Hematopoietic multipotent progenitor cell treated with erythropoietin and hydrocortisone succinate and interleukin-3 and kit ligand, for 4 days (in vitro differentiated cells): ENCODE measurements at places on chromosomes 12 and 14.
A peak's percentile ranks its signal among the peaks of the same experiment; 100 is the strongest.

DNA sequence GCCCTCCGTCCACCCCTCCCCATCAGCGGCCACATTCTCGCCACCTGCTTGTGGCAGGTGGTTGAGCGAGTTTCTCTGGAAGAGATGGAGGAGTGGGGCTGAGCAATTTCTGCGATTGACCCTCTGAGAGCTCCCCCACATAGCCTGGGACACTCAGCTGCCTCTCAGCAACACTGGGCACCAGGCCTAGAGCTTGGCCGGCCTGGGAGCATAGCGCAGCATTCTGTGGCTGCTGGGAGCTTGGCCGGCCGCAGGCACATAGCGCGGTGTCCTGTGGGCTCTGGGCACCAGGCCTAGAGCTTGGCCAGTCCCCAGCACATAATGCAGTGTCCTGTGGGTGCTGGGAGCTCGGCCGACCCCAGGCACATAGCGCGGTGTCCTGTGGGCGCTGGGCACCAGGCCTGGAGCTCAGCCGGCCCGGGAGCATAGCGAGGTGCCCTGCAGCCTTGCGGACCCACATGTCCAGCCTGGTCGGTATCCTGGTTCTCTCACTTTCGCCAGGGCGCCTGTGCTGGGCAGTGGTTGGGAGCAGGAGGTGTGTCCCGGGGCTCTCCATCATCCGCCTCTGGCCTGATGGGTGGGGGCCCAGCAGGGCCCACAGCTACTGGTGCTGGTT is 43.8 kb downstream of the LRCOL1 start:
- DNase-seq: no peak

GRCh38 chr14:22297376-22297775 is 291.6 kb downstream of the DAD1 start:
- no peak for DNase-seq

DNA sequence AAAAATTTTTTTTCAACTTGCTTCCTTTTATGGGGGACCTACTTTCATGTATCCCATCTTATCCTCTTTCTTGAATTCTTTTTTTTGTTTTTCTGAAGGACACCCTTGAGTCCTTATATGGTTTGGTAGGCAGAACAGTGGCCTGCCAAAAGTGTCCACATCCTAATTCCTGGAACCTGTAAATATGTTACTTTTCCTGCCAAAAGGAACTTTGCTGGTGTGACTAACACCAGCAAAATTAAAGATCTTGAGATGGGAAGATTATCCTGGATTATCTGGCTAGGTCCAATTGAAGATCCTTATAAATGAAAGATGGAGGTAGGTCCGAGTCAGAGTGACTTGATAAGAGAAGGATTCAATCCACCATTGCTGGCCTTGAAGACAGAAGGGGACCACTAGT is 5.3 kb downstream of the NUBPL start:
- DNase-seq: no peak

DNA sequence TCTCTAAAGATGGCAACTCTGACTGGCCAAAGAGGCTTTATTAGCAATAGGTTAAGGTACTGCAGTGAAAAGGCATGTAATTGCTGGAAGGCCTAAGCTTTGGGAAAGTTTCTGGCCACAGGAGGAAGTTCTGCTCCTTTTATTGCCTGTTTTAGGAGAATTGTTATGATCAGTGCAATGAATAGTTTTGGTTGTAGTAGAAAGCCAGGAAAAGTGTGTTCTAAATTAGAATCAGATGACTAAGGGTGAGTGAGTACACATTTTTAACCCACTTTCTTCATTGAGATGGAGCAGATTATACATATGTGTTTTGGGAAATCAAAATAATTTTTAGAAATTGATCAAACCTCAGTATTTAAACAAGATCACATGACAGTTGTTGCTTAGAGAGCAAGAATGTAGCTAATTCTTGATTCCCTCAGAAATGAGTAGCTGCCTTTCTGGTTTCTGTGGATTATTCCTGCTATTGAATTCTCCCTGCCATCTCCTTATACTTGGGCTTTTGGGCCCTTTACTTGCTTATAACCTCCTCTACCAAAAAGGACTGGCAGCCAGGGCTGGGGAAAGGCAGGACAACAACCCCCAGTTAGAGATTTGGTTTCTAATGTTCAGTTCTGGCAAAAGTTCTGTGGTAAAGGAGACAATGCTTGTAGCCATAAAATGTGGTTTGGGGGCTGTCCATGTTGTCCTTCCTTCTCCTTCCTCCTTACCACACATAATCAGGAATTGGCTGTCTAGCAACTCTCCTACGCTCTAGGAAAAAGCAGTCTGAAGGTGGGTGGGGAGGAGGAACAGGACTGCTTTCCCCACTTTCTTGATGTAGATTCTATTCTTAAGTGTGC is 217.1 kb downstream of the SLC38A4 start:
- peak; percentile 2 for DNase-seq

- no peak for DNase-seq
Measured at GRCh38 chr12:88185988-88186387, 43.9 kb downstream of the TMTC3 start.

DNA sequence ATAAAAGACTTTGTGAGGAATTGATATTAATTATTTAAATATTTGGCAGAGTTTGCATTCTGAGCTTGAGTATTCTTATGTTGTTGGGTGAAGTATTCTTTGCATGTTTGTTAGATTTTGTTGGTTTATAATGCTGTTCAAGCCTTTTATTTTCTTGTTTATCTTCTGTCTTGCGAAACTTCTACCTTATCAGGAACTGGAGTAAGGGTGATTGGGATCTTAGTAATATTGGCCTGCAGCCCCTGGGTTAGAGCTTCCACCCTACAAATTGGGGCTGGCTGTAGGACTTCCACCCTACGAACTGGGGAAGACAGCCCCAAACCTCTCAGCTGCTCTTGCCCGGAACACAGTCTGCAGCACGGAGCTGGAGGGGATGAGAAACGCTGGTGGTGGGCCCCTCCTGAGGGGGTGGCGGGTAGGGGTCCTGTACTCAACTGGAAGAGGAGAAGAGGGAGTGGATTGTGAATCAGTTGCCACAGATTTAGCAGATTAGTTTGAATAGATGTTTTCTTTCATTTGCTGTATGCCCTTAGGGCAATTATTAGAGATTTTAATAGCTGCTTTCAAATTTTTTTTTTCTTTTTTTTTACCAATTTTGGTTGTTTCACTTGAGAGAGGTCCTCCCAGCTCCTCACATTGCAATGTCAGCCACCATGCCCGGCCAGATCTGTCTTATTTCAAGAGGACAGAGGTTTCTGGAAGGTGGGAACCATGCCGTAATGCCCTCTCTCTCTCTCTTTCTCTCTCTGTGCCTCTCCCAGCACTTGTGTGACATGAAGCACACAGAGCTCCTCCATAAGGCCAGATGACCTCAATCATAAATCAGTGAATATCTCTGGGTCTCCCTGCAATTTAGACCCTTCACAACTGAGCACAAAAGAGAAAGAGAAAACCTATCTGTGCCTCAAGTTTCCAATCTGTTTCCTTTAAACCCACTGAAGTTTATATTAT is 123.4 kb downstream of the DICER1 start:
- DNase-seq: no peak

GRCh38 chr12:87365423-87365822 is 663.8 kb downstream of the C12orf50 start:
- DNase-seq: no peak

GRCh38 chr12:109577311-109577710 is 3.7 kb downstream of the MVK start:
- DNase-seq: no peak

DNA sequence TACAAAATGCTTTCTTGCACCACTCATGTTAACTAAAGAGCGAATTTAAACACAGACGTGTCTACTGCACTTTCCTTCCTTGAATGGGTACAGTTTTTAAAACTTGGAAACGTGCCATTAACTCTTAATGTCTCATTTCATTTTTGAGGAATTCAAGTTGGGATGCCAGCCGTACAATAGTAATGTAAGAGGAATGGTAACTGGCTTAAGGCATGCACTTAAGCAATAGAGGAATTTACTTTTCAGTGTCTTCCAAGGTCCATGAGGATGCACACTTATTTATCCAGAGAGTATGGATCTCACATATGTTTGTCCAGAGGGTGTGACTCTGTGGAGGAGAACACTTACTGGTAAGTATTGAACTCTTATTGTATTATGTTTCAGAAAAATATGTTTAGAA is 52.9 kb downstream of the PPP4R4 start:
- DNase-seq: no peak

DNA sequence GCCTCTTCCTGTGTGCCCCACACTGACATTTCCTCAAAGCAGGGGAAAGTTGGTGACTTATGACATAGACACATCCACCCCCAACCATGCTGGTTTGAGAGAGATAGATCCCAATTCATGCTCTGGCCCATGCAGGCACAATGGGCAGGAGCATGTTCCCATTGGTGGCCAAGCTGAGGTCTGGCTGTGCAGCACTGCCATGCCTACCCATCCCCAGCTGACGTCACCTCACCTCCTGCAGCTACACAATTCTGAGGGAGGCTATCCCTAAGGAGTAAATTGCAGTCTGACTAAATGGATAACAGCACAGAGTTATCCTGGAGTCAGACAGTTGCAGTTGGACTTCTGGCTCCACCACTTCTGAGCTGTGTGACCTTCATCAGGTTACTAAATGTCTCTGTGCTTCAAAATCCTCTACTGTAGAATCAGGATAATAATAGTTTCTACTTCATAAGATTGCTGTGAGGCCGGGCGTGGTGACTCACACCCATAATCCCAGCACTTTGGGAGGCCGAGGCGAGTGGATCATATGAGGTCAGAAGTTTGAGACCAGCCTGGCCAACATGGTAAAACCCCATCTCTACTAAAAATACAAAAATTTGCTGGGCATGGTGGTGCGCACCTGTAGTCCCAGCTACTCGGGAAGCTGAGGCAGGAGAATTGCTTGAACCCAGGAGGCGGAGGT is 323.9 kb downstream of the BCL11B start:
- no peak for DNase-seq

DNA sequence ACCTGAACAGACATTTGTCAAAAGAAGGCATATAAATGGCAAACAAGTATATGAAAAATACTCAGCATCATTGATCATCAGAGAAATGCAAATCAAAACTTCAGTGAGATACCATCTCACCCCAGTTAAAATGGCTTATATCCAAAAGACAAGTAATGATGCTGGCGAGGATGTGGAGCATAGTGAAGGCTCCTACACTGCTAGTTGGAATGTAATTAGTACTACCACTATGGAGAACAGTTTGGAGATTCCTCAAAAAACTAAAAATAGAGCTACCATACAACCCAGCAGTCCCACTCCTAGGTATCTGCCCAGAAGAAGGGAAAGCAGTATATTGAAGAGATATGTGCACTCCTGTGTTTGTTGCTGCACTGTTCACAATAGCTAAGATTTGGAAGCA is 146.1 kb downstream of the TGFB3 start:
- no peak for DNase-seq

DNA sequence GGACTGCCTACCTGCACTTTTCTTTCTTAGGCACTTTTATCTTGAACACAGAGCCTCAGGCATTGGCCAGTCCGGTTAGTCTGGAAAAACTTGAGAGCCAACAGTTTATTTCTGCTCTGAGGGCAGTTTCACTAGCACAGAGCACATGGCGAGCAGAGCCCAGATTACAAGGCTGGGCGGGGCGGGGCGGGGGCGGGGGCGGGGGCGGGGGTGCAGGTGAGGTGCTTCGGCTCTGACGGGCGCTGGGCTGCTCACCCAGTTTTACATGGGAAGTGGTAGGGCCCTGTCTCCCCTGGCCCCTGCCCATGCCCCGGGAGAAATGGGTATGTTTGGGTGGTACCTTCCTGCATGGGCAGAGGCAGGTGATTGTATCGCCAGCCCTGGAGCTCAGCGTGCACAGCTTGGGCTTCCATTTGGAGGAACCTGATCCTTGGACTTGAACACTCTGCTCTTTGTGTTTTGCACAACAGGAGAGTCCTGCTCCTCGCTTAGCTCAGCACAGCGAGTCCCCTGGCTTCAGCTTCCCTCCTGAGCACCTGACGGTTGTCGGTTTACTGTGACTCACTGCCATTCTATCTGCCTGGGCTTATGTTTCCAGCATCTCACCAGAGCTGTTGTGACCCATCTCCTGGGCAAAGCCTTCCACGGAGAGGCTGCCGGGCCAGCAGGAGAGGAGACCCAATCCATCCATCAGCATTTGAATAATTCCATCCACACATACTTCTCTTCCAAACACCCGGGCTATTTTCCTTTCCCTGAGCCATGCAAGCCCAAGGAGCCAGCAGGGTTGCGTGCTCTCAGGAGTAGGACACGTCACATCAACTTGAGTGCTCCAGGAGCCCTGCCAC is 108.5 kb downstream of the ARF6 start:
- peak; percentile 68 for DNase-seq

DNA sequence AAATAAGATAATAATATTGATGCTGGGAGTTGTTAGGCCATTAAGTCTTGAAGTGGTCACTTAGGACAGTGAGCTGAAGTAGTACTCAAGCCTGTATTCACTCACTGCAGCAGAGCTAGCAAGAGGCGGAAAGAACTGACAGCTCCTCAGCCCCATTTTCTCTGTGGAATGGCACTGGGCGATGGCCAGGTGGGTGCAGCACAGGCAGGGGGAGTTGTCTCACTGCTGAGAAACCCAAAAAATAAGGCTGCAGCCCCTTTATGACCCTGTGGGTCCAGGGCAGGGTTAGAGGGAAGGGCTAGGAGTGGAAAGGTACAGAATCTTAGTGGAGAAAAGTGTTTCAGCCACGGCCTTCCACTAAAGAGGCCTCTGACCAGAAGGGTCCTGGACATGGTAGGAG is 35.5 kb downstream of the PDZRN4 start:
- DNase-seq: no peak

DNA sequence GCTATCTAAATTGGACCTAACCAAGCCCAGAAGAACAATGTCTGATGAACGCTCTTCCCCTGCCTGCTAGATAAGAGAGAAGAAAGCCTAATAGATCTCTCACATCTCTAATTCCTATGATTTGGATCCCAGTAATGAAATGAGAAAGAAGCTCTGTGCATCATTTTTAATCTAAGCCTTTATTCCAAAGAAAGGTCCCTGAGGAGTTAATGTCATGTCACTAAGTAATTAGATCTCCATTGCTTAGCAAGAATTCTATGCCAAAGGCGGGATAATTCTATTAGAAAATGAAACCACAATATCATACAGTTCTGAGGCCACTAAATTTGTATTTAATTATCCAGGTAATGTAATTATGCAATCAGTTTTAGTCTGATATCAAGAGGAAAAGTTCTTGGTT is 74.2 kb upstream of the TMEM260 start:
- DNase-seq: no peak

- DNase-seq: peak; percentile 92
Measured at GRCh38 chr14:20683891-20684661, at the start of gene RNASE4. RNASE4 (plus strand) TSS chr14:20684560; CDS start chr14:20699372, 14,812 bp downstream.

GRCh38 chr14:67440513-67440912 is 28.5 kb upstream of the PLEK2 start:
- no peak for DNase-seq

DNA sequence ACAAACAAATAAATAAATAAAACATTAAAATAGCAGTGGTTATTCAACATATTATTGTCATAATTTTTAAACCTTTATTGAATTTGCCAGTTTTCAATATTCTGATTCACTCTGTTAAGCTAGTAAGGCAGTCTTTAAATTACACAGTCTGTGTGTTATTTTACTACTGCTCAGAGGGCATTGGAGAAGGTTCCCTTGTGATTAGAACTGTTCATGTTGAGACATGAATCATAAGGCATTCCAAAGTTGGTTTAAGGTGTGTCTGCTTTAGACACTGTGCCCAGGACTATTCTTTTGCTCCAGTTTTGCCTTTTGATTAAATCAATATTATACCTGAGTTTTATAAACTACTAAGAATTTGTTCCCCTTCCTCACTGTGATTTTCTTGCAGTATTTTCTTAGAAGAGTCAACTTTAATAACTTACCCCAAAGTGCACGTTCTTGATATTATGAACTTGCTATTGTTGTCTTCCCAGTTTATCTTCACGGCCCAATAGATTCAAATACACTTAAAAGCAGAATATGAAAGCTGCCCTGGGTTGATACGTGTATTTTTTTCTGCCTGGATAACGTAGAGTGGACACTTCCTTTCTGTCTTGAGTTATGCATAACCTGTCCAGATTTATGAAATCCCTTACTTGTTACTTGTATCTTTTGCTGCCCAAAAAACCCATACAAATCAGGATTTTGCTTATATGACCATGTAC is 105.3 kb upstream of the BCAT1 start:
- peak; percentile 37 for DNase-seq
